ENCODE measurements at places on chromosomes 12 and 14. TPM values are rescaled to one million over a fixed set of nuclear protein-coding genes. Genes with fewer than 3 reads are reported as not detected.

The PFDN5 gene
- 875 TPM for total RNA-seq

The ACSM4 gene
- total RNA-seq = not detected

The NKX2-1 gene
- not detected for total RNA-seq

The HOXC6 gene
- 4.1 TPM for total RNA-seq

The KRT75 gene
- total RNA-seq = not detected

Measured in muscle of leg (tissue), 16 donors.